Naive B cell (primary cell): ENCODE measurements at places on chromosomes 1 and 21.
A peak's percentile ranks its signal among the peaks of the same experiment; 100 is the strongest.

GRCh38 chr21:19510653-19511052, 1107.1 kb upstream of the TMPRSS15 start:
- no peaks in the 10 kb centered on the region for H3K27me3 ChIP-seq
- DNase-seq: no peak

DNA sequence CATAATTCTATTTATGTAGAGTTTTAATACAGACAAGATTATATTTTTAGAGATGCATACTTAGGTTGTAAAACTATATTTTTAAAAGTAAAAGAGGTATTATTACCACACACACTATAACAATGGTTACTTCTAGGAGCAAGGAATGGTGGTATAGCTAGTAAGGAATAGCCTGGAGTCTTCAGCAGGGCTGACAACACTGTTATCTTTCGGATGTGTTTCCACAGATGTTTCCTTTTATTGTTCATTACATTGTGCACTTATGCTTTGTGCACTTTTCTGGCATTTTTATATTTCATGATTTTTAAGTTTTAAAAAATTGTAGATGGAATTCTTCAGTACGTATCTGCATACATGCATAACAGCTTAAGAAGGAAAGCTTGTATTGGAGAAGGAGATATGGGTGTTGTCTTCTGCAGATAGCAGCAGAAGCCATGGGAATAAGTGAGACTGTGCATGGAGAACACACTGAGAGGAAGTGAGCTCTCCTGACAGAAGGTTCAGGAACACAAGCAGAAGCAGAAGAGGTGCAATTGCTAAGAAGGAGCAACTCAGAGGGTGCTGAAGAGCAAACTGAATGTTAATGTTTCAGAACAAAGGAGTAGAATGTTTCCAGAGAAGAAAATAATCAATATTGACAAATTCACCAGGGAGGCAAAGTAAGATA, 91.8 kb downstream of the UCHL5 start:
- no peak overlapping the region for H3K27ac ChIP-seq
- no peak overlapping the region for H3K4me3 ChIP-seq
- H3K27me3 ChIP-seq: no peaks in the 10 kb centered on the region
- no peak for DNase-seq
- H3K4me1 ChIP-seq: peaks cover 3% of the 10 kb centered on the region

DNA sequence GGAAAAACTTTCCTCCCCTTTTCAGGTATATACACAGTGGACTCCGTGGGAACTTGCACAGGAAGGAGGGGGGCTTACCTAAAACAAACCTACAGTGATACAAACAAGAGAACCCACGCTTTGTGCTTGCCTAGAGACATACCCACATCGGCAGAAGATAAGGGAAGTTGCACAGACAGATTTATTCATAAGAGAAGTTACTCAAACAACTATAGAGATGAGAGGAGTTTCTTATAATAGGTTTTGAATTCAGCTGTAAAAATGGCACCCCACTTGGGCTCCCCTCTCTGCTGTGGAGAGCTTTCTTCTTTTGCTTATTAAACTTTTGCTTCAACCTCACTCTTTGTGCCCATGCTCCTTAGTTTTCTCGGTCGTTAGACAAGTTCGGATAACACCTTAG, 1.8 kb upstream of the DUSP12 start:
- H3K27ac ChIP-seq: no peak overlapping the region
- no peaks in the 10 kb centered on the region for H3K36me3 ChIP-seq
- peak overlapping the region; percentile 21 for H3K4me3 ChIP-seq

DNA sequence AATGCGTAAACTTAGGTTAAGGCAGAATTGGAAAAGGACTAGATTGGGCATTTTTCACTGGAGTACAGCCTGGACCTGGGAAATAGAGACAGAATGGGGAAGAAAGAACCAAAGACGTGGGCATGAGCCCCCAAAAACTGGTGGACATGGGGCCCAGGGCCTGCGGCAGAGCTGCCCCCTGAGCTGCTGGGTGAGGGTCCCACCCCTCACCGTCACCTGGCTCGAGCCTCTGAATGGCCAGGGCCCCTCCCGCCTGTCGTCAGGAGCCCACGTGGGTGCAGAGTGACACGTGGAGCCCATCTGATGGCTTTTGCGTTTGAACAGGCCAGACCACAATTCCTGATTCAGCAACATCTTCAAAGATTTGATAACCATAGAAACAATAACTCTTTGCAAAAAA, 360.9 kb upstream of the VAMP3 start:
- no peak overlapping the region for H3K27ac ChIP-seq
- H3K27me3 ChIP-seq: no peaks in the 10 kb centered on the region
- H3K36me3 ChIP-seq: no peaks in the 10 kb centered on the region
- no peak overlapping the region for H3K4me3 ChIP-seq

DNA sequence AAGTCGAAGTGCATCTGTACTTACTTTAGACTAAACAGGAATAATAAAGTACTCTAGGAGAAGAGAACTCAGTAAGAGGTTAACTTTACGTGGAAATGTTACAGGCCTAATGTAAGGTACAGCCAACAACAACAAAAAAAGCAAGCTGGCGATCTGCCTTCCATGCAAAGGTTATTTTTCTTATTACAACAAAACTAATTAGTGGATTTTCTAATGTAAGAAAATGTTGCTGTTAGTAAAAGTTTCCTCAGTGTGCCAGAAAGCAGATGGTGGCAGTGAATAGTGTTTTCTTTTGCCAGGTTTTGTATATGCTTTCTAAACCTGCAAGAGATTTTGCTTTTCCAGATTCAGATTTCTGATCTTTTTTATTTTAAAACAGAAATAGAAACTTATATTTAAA, 179.2 kb downstream of the NFIA start:
- DNase-seq: no peak
- no peaks in the 10 kb centered on the region for H3K36me3 ChIP-seq
- no peaks in the 10 kb centered on the region for H3K4me1 ChIP-seq
- H3K27me3 ChIP-seq: no peaks in the 10 kb centered on the region
- no peak overlapping the region for H3K4me3 ChIP-seq
- no peak overlapping the region for H3K27ac ChIP-seq
